Hematopoietic multipotent progenitor cell treated with erythropoietin and hydrocortisone succinate and interleukin-3 and kit ligand, for 15 days (in vitro differentiated cells): ENCODE measurements at places on chromosomes 5 and 9.

DNA sequence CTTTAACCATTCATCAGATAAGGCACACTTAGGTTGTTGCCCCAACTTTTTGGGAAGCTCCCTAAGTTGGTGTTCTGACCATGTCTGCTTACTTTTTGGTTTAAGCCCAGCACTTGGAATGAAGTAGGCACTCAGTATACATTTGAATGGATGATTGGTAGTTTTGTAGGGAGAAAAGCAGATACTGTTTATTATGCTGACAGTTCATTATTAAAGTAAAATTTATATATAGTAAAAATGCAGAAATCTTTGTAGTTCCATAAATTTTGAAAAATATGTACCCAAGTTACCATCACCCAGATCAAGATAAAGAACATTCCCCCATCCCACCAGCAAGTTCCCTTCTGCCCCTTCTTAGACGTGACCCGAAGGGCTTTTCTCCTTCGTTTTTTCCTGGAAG, 35.4 kb downstream of the PRKACG start:
- no peak for DNase-seq

DNA sequence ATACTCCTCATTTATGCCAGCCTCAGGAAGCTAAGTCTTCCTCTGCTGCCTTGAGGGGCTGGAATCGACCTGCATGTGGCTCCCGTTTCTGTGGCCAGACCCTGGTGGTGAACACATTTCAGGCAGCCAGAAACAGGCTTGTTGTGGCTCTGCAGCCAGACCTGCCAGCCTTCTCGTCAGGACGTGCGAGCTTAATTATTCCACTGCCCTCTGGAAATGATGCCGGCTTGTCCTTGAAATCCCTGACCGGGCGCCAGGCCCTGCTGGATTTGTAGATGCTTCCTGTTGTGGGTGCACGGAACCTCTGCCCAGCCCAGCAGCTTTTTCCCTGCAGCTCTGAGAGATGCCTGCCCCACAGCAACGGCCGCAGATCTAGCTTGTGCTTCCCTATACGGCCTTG, 41.6 kb downstream of the PDZD2 start:
- DNase-seq: no peak

GRCh38 chr5:163504079-163504931, 1.1 kb upstream of the MAT2B start:
- peak; percentile 39 for DNase-seq

DNA sequence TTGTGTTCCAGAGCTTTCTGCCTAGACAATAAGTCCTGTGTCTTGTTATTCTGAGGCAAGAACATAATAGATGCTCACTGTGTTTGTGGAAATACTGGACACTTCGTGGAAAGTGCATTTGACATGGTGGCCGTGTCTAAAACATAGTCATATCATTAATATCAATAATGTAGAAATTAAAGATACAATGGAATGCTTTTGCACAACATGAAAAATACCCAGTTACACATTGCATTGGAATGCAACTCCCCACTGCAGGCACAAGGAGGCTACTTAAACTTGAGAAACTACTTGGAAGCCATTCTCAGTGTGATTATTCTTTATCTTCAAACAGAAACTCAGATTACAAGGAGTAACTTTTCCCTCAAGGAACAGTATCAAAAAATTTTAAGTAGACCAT, 145.3 kb upstream of the ZNF462 start:
- no peak for DNase-seq

GRCh38 chr5:117255211-117256027, 680.8 kb upstream of the SEMA6A start:
- no peak for DNase-seq

DNA sequence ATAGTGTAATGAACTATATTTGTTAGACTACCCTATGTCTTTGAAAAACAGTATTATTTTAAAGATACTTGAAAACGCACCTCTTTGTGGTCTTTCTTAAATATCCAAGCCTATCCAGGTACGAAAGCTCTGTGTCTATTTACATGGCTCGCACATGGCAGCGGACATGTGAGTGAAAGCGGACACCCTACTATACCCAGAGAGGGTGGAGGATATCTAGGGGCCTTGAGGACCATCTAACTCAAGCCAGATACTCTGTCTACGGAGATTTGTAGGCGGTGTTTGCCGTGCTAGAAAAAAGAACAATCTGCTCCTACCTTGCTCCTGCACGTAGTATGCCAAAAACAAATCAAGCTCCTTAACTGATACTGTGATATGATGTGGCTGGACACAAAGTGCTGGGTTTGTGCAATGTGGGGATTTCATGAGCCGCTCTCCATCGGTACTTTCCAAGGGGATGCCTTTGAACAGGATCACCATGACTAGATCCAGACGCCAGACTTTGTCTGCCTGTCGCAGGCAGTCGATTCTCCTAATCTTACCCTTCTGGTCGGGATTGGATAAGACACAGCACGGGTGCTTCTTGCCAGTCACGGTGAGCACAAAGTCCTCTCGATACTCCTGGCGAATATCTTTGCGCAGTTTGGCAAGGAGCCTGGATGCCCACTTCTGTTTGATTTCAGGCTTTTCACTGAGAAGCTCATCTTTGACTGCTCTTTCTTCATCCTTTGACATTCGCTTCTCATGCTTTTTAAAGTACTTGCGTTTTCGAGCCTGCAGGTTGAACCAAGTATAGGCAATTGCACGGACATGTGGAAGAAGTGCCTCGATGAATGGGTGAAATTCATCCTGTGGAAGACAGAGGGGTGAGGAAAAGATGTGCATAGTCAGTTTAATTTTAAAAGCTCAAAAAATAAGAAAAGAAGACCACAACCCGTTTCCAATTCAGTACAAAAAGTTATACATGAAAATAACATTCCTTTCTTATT, 7.0 kb downstream of the NFIB start:
- DNase-seq: no peak

GRCh38 chr5:131654776-131655175, 19.7 kb upstream of the RAPGEF6 start:
- DNase-seq: no peak
